ENCODE measurements at places on chromosomes 1 and 21. TPM values are rescaled to one million over a fixed set of nuclear protein-coding genes. Genes with fewer than 3 reads are reported as not detected.

GRCh38 chr1:191709215-191709614 lies 449.0 kb upstream of the RGS18 start:
- no peaks in the 10 kb centered on the region for H3K27me3 ChIP-seq
- H3K4me1 ChIP-seq = no peaks in the 10 kb centered on the region
- no peak overlapping the region for H3K27ac ChIP-seq
- H3K4me3 ChIP-seq = no peak overlapping the region
- no peaks in the 10 kb centered on the region for H3K36me3 ChIP-seq

GRCh38 chr1:233613252-233614172 lies at the start of gene KCNK1:
TSS of gene KCNK1 (plus strand) at chr1:233614106. CDS start at chr1:233614172, 66 bp downstream.
- peak within 1 kb of the TSS; percentile 70 for H3K27ac ChIP-seq
- no peak for DNase-seq
- peaks cover 22% of the 10 kb centered on the region for H3K4me1 ChIP-seq
- peak within 1 kb of the TSS; percentile 57 for H3K4me3 ChIP-seq
- H3K27me3 ChIP-seq = no peaks in the 10 kb centered on the region
- H3K36me3 ChIP-seq = no peaks in the 10 kb centered on the region

GRCh38 chr1:210663730-210664573 lies 335.2 kb downstream of the HHAT start:
- DNase-seq = no peak
- H3K36me3 ChIP-seq = no peaks in the 10 kb centered on the region
- H3K4me1 ChIP-seq = no peaks in the 10 kb centered on the region
- H3K27ac ChIP-seq = no peak overlapping the region
- no peak overlapping the region for H3K4me3 ChIP-seq

GRCh38 chr1:202958544-202959275 lies 598 bp upstream of the ADIPOR1 start:
- no peak for DNase-seq
- peaks cover 44% of the 10 kb centered on the region for H3K4me1 ChIP-seq
- peak overlapping the region; percentile 90 for H3K27ac ChIP-seq
- peaks cover 30% of the 10 kb centered on the region for H3K36me3 ChIP-seq
- no peaks in the 10 kb centered on the region for H3K27me3 ChIP-seq

ADGRL2 gene
- 83.7 TPM for total RNA-seq

DNA sequence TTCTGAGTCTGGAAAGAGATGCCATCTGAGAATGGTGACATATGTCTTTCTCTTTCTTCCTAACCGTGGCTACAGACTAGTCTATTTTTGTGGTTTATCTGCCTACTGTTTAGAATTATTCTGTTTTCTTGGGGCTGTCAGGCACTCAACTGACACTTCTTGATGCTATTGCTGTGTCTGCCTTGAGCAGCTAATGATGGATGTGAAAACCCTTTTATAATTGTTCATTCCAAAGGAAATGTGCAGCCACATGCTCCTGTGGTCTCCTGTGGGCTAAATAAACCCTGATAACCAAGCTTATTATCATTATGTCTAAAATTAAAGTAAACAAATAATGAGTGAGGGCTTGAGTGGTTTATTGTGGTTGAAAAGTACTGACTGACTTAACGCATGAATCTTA lies 52.7 kb upstream of the CXADR start:
- H3K27ac ChIP-seq = no peak overlapping the region
- H3K27me3 ChIP-seq = no peaks in the 10 kb centered on the region
- DNase-seq = no peak

DNA sequence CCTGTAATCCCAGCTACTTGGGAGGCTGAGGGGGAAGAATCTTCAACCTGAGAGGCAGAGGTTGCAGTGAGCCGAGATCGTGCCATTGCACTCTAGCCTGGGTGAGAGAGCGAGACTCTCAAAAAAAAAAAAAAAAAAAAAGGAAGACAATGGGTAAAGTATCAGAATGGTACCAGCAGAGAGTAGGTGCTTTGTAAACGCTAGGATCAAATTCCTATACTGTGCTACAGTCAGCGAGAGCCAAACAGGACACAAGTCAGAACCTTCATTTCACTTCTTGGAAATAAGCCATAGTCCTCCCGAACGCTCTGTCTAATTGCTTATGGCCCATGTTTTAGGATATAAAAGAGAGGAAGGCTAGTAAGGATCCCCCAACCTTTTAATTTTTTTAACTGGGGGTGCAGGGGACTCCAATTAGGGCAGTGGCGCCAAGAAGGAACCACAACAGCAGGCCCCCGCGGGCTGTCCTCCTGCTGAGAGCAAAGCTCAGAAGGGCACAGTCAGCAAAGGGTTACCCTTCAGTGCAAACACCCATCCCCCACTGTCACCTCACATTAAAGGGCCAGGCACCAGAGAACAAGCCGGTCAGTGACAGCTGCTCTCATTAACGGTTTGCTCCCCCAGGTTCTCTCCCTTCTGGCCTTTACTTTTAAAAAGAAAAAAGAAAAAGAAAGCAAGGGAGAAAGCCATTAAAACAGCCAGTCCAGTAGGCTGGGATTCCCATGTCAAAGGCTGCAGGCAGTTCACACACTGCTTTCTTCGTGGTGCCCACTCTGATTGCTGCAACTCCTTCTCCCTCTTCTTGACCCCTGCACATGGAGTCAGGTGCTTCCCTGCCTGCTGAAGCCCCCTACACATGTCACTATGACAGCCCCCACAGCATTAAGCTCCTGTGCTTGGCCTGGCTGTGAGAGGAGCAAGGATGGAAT lies 69.4 kb downstream of the PLPP3 start:
- no peak for DNase-seq
- no peak overlapping the region for H3K4me3 ChIP-seq
- H3K4me1 ChIP-seq = peaks cover 64% of the 10 kb centered on the region
- peaks cover 78% of the 10 kb centered on the region for H3K36me3 ChIP-seq

- no peaks in the 10 kb centered on the region for H3K4me1 ChIP-seq
- H3K36me3 ChIP-seq = no peaks in the 10 kb centered on the region
- no peak overlapping the region for H3K27ac ChIP-seq
- no peak for DNase-seq
- H3K27me3 ChIP-seq = no peaks in the 10 kb centered on the region
Observed at GRCh38 chr1:71026093-71026492, 21.5 kb downstream of the PTGER3 start.

IGSF5 gene
- not detected for total RNA-seq

DNA sequence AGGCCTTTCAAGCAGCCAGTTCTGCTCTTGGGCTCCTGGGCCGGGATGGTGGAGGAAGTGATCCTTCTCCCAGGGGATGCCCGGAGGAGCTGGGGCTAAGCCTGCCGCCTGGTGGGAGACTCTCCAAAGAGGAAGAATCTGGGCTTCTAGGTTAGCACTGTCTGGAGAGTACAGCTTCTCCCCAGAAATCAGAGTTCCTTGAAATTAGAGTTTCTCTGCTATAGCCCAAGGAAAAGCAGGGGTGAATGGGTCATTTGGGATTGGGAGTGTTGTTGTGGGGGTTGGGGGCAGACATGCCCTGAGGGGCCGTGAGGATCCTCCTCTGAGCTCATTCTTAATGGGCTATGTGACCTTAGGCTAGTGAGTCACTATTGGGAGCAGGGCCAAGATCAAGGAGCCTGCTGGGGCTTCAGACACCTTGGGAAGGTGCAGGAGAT lies 6.5 kb downstream of the LGR6 start:
- H3K27me3 ChIP-seq = no peaks in the 10 kb centered on the region
- H3K27ac ChIP-seq = no peak overlapping the region
- DNase-seq = no peak

NBPF4 gene
- total RNA-seq = not detected

- H3K4me1 ChIP-seq = peaks cover 55% of the 10 kb centered on the region
- H3K36me3 ChIP-seq = no peaks in the 10 kb centered on the region
- no peaks in the 10 kb centered on the region for H3K27me3 ChIP-seq
- no peak for DNase-seq
Observed at GRCh38 chr1:231397886-231398671, 24.0 kb downstream of the EGLN1 start.

- no peak overlapping the region for H3K4me3 ChIP-seq
- no peaks in the 10 kb centered on the region for H3K36me3 ChIP-seq
- DNase-seq = no peak
Observed at GRCh38 chr1:59556802-59557548, 257.8 kb upstream of the HOOK1 start.

GRCh38 chr1:57015071-57015470 lies 49.3 kb upstream of the C8B start:
- DNase-seq = no peak
- H3K36me3 ChIP-seq = no peaks in the 10 kb centered on the region
- H3K4me3 ChIP-seq = no peak overlapping the region
- H3K4me1 ChIP-seq = no peaks in the 10 kb centered on the region

SMPDL3B gene
- total RNA-seq = 0.23 TPM

DNA sequence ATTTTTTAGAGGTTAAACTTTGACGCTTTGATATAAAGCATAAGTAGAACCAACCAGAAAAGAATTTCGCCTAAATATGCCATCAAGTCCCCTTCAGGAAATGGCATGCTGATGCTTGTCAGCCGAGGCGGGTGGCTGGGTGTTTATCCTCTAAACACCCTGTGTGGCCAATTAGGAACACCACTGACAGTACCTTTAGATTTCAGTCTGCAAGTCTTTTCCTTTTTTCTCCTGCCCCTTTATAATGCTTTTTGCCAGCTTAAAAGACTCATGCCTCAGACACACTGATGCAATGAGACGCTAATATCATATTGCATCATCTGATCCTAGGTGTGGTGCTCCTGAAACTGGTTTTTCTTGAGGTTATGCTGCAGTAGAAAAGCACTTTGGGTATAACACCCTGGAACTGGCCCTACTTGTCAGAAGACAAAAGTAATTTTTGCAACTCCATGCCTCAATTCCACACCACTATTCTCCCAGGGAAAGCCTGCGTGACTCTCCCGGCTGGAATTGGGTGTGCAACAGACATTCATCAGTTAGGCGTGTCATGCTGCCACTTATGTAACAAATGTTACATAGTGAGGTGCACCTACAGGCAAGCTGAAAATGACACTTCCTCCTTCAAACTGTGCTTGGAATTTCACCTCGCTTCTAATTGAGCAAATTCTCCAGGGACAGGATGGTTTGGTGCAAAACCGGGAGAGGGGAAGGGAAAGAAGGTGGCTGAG lies 2.0 kb upstream of the RCC2 start:
- H3K27me3 ChIP-seq = no peaks in the 10 kb centered on the region
- H3K27ac ChIP-seq = no peak overlapping the region
- no peak for DNase-seq
- H3K4me1 ChIP-seq = peaks cover 28% of the 10 kb centered on the region
